ENCODE measurements at places on chromosomes 1 and 21.

- no peak for DNase-seq
Measured at GRCh38 chr1:184568148-184568547, 181.3 kb downstream of the C1orf21 start.

- no peak for DNase-seq
Measured at GRCh38 chr1:47507144-47507543, 69.3 kb downstream of the FOXD2 start.

- DNase-seq = no peak
Measured at GRCh38 chr1:62395291-62395690, 41.6 kb upstream of the USP1 start.

DNA sequence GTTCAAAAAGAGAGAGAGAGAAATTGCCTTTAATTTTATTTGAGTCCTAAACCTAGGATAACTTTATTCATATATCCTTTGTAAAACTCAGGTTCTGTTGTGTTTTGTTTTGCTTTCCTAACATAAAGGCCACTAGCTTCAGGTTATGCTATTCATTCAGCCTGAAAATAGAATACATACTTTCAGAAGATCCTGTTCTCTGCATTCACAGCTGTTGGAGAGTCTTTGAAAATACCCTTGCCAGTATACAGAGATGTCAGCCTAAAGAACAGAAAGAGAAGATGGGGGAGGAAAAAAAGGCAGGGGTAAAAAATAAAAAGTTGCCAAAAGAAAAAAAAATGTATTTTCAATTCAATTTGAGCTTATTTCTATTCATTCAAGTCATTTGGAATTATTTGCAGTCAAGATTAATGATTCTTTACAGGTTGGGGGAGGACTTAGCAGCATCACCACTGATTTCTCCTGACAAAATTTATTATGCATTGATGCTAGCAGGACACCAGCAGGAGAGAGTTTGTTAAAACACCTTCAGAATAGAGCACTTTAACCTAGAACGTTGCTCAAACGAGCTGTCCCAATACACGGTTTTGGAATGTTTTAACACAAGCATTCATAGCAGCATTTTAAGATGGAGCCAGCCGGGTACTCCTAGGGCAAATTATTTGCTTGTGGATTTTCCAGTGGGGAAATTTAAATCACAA lies 318.5 kb downstream of the NTNG1 start:
- no peak for DNase-seq

- DNase-seq = no peak
Measured at GRCh38 chr1:41663671-41664400, 179.4 kb upstream of the EDN2 start.

- no peak for DNase-seq
Measured at GRCh38 chr1:156499842-156500542, 583 bp downstream of the MEF2D start.

GRCh38 chr1:61046434-61046833 lies 35.9 kb upstream of the NFIA start:
- no peak for DNase-seq

DNA sequence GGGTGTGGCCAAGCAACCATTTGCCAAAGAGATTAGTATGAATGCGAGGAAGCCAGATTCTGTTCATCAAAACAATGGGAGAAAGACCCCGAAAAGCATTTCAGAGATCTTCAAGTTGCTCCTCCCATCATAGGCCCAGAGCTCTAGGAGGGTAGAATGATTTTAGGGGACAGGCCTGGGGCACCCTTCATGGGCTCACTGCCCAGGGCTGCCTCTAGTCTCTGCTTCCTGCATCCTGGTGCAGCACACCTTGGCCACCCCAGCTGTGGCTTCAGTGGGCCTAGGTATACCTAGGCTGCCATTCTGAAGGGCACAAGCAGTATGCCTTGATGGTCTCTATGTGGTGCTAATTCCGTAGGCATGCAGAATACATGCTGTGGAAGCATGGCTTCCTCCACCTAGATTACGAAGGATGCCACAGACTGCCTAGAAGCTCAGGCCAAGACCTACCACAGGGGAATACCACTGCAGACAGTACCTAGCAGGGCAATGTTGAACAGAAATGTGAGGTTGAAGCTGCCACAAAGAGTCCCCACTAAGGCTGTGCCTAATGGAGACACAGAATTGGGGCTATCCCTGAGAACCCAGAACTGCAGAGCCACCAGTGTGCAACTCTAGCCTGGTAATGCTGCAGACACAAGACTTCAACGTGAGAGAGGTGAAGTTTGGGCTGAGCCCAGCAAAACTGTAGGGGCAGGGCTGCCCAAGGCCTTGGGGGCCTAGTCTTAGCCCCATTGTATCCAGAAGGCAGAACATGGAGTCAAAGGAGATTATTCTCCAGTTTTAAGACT lies 158.8 kb downstream of the CLIC6 start:
- DNase-seq = no peak

DNA sequence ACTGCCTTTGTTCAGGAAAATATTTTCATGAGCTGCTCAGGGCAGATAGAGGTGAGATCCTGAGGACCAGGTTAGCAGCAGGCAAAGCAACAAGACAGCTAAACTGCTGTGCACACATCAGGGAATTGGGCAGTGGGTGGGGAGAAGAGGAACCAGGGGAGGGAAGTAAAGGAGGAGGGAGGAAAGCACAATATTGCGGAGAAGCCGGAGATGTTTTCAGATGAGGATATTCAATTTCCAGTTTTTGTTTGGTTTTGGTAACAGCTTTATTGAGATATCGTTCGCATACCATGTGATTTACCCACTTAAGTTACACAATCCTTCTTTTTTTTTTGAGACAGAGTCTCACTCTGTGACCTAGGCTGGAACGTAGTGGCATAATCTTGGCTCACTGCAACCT lies 34.5 kb downstream of the EPHA10 start:
- no peak for DNase-seq

GRCh38 chr1:171623651-171624331 lies 1.7 kb downstream of the MYOCOS start:
- DNase-seq = no peak

DNA sequence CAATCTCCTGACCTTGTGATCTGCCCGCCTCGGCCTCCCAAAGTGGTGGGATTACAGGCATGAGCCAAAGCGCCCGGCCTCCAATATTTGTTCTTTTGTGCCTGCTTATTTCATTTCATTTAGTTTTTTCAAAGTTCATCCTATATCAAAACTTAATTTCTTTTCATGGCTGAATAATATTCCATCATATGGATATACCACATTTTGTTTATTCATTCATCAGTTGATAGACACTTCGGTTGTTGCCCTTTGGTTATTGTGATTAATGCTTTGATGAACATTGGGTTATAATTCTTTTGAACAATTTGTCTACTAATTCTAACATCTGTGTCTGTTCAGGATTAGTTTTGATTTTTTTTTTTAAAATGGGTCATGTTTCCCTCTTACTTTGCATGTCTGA lies 41.7 kb downstream of the SFPQ start:
- DNase-seq = no peak

GRCh38 chr1:57192222-57192621 lies 226.4 kb upstream of the C8B start:
- no peak for DNase-seq

GRCh38 chr1:63902844-63903589 lies 129.2 kb downstream of the ROR1 start:
- DNase-seq = no peak

GRCh38 chr1:85334962-85335361 lies 58.5 kb upstream of the BCL10 start:
- no peak for DNase-seq

DNA sequence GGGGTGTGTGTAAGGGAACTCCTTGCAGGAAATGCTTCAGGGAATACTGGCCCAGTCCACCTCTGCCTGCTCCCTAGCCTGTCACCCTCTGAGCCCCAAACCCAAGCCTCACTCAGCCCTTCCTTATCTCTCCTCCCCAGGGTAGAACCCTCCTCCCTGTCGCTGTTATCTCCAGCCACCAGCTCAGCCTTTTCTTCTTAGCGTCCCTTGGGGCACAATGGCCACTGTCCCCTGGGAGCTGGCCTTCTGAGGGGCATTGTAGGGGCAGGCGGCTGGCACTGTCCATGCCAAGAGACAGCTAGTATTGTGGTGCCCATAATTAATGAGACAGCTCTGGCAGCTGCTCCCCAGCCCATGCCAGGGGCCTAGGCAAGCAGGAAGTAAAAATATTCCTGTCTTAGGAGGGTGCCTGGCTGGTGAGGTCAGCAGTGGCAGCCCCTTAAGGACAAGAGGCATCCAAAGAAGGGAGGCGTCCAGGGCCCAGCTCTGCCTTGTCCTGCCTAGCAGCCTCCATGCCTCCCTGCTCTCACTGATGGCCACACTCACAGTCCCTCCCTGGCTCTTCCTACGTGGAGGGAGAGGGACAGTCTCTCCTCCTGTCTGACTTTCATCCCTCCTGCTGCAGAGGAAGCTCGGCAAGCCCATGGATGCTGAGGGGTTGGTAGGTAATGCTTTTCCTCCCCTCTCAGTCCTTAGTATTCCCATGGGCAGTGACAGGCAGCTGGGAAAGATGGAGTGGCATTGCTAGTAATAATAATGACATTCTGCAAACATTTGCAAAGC lies 37.5 kb downstream of the KCNQ4 start:
- no peak for DNase-seq
